Stimulated activated CD4-positive, alpha-beta T cell treated with anti-CD3 and anti-CD28 coated beads, Interleukin-12 subunit alpha, Interleukin-12 subunit beta, amount 100 ng/mL, for 24 hours (primary cell): ENCODE measurements at places on chromosomes 5 and 9.

DNA sequence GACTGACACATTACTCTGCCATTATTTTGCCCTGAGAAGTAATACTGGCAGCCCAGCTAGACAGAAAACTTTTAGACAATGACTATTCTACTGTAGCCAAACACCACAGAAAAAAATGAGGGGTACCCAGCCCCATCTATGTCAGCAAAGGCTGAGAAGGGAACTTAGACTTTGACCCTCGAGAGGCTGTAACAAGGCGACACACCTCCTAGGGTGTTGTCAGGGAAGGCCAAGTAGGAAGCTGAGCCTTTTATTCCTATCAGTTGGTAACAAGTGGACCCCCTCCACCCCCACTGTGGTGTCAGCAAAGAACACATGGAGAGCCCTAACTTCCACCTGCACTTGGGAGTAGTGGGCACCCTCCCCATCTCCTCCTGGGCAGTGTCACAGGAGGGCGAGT, 55.6 kb downstream of the SPTLC1 start:
- no peak for DNase-seq

- no peak for DNase-seq
Observed at GRCh38 chr9:70861797-70862196, 259.6 kb downstream of the TRPM3 start.

DNA sequence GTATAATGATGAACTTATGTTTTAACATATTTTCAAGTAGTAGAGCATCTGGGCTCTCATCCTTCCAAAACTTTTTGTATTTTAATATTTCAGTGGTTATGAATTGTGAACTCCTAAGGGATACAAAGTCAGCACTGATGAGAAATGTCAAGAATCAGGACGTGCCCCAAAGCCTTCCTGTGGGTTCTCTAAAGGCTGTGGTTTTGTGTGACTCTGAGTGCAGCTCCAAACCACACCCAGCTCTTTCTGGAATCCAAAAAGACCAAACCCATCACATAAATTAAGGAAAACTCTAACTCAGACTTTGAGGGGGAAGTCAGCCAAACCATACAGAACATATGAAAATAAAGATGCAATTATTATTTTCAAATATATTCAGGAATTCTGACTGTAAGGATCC, 40.8 kb upstream of the SMU1 start:
- DNase-seq, result no peak

- no peak for DNase-seq
Observed at GRCh38 chr9:29230931-29231330, 1657.7 kb upstream of the C9orf72 start.

DNA sequence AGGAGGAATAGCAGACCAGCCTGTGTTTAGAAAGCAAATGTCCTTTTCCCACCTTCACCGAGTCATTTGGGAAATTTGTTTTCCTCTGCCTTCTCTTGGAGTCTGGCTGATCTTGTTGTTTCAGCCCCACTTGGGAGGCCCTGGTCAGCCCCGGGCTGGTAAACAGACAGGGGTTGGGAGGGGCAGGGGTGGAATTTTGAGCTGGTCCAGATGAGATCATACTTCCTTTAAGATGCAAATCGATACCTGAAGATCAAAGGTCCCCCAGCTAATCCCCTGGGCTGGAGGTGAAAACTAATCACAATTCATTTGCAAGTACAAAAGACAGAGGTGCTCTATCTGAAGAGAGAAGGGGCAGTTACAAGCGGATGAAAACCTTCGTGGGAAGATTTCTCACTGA, 118.4 kb downstream of the PAPPA start:
- no peak for DNase-seq

- no peak for DNase-seq
Observed at GRCh38 chr9:88732128-88732527, 197.2 kb downstream of the NXNL2 start.

- no peak for DNase-seq
Observed at GRCh38 chr5:65482296-65482735, 596 bp upstream of the ADAMTS6 start.

GRCh38 chr5:67287510-67288268, 91.1 kb upstream of the CD180 start:
- DNase-seq, result no peak

DNA sequence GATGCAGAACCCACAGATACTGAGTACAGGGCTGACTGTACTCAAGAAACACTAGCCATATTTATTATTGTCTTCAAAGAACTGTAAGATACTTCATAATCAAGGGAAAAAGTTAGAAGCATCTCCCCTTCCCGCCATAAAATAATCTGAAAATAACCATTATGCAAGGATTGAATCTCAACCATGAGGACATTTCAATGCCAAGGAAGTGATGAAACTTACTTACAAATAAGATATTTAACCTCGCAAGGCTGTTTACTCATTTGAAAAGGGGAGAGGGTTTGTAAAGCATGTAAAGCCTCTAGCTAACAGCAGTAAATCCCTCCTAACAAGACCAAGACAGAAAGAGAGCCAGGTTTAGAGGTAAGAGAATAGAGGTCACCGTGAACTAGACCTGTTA, 6.3 kb downstream of the MYO10 start:
- no peak for DNase-seq

DNA sequence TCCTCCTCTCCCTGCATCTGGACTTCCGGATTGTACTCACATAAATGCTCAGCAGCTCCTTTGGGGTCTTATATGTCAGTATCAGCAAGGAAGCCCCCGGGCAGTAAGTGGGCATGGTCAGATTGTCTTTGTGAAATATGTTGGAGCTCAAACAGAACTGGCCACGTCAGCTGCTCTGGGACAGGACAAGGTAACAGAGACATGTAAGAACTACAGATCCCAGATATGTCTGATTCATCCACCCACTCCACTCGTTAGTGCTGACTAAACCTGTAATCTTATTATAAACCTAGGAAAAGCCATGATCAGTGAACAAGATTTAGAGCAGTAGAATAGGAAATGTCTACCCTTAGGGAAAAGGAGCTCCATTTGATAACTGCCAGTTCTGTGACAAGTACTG, 561.8 kb downstream of the CETN3 start:
- DNase-seq, result no peak

DNA sequence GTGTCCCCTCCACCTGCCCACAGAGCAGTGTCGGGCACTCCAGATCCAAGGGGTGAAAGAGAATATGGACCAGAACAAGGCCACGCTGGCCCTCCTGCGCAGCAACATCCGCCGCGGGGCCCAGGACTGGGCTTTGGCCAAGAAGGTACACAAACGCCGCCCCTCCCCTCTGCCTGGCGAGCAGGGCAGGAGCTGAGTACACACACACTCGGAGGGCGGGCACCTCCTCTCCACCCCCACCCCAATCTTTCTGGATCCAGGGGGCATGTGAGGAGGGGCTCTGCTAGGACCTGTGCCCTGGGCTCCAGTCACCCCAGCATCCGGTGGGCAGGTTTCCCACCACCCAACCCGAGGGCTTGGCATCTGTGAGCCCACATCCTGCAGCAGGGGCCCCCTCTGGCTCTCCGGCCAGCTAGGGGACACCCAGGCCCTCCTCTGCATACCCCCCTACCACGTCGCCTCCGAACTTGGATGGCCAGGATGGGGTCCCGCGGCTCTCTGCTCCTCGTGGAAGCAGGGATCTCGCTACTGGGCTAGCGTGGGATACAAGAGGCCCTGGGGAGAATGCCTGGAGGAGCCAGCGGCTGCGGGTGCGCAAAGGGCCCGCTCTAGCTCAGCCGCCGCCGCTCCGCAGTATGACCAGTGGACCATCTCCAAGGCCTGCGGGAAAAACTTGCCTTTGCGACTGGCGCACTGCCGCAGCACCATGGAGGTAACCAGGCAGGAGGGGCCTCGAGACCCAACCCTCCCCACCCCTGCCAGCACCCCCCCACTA, 3.1 kb downstream of the CCDC183 start:
- DNase-seq, result no peak

DNA sequence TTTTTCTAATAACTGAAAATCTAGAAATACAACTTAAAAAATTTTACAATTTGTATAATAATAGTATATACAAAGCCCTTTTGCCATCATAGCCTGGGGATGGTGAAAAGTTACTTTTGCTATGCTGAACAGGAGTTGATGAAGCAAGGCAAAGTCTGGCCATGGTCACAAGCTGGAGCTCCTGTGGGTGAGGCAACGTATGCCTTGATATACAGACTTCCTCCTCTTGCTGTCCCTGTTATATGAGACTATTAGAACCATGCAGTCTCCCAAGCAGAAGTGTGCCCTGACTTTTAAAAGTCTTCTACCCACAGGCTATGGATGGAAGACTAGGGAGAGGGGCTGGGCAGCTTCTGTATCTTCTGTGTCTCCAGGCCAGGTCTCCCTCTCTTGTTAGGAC, 15.7 kb downstream of the FAM151B start:
- no peak for DNase-seq

DNA sequence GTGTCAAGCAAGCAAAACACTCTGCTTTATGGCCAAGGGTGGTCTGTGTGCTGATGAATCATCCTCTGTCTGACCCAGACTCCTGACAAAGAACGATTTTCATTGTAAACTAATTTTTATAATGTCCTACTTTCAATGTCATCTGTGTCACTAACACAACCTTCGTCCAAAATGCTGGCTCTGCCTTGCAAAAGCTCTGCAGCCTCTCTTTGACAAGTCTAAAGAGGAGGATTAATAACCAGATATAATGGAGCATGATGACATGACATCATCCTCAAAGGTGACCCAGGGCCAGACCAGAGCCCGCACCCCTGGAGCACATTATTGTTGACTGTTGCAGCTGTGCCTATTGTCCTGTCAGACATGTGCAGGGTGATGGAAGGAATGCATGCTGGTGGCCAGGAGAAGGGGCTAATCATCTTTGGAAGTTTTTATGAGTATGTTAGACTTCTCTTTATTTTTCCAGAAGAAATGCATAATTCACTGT, 589.4 kb downstream of the NR2F1-AS1 start:
- no peak for DNase-seq

GRCh38 chr9:136947955-136948510, 3.0 kb downstream of the C8G start:
- DNase-seq, result no peak

DNA sequence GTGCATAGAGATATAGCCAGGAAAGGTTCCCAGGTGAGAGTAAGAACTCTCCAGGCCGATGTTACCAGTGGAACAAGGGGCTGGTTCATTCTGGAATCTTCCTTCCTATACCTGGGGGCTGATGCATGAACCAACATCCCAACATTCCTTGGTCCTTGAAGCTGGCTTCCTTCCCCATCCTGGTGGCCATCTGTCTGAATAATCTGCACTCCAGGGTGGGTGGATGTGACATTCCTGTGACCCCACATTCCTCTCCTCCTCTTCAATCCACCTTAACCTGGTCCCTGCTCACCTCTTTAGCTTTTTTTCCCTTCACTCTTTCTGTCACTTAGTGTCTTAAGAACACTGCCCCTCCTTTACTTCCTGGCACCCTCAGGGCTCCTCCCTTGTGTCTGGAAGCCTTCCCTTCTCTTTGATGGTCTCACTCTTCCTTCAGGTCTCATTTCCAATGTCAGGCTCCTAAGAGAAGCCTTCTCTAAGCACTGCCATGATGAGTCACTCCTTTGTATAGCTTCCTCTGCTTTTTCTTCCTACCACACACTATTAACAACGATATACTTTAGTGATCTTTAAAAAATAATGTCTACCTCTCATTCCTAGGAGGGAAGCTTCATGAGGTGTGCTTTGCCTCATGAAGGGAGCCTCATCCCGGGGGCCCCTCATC, 80.3 kb downstream of the BOD1 start:
- no peak for DNase-seq

DNA sequence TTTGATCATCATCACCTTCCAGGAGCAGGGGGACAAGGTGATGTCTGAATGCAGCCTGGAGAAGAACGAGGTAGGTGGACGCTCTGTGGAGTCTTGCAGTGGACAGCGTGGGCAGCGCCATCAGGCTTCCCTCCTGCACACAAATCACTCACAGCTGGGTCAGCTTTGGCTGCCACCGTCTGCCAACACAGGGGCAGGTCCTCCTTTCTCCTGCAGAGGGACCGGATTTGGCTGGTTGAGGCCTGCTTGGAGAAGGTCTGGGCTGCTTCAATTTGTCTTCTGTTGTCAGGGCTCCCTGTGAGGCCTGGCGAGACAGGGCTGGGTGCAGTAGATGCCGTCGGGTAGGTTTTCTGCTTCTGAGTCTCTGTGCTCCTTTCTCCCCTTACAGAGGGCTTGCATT, 180.6 kb downstream of the CACNA1B start:
- no peak for DNase-seq

- DNase-seq, result no peak
Observed at GRCh38 chr5:174581479-174581878, 142.9 kb upstream of the MSX2 start.

DNA sequence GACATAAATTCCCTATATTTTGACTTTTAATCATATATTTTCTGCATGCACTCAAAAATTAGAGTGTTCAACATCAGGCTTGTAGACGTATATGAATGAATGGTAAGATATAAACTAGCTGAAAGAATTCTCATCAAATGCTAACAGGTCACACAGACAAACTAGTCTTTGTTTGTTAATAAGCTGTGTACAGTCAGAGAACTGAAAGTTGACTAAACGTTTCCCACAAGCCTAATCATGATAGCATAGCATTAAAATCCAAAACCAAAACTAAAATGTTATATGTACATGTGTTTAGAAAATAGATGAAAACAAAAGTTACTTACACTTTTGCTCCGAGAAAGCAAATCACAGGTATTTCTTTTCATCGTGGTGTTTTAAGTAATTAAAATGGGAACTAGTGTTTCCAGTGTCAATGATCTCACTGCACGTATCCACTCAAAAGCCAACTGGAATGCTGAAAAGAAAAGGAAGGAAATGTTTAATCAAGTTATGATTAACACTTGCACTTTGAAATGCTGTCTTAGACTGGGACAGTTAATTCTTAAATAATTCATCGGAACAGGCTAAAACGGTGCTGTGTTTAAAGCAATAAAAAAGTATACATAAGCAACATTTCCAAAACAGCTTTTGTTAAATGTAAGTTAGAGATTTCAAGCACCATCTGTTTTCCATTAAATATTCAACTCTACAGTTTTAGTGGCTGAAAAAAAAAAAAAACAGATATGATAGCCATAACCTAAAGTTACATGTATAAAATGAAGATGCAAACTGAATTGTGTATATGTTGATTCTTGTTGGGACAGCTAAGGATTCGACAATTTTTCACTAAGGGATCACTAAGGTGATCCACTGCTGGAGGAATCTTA, 291.9 kb upstream of the PDE4D start:
- no peak for DNase-seq

DNA sequence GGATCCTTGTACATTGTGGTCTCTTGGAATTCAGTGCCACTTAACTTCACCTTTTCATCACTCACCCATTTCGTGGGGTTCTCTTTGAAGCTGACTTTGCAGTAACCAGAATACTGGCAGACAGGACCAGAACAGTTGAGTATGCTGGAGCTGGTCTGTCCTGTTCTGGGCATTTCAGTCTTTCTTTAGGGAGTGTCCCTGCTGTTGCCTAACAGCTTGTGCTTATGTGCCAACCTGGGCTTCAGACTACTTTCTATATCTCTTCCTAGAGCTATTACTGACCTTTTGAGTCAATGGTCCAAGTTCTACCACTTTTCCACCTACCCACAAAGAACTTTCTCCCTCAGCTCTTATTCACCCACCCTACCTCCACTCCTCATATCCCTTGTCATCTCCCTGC, 10.0 kb upstream of the INSL6 start:
- no peak for DNase-seq
